GM23248 (cell line): ENCODE measurements at places on chromosomes 6 and 20. TPM values are rescaled to one million over a fixed set of nuclear protein-coding genes. Genes with fewer than 3 reads are reported as not detected.

DNA sequence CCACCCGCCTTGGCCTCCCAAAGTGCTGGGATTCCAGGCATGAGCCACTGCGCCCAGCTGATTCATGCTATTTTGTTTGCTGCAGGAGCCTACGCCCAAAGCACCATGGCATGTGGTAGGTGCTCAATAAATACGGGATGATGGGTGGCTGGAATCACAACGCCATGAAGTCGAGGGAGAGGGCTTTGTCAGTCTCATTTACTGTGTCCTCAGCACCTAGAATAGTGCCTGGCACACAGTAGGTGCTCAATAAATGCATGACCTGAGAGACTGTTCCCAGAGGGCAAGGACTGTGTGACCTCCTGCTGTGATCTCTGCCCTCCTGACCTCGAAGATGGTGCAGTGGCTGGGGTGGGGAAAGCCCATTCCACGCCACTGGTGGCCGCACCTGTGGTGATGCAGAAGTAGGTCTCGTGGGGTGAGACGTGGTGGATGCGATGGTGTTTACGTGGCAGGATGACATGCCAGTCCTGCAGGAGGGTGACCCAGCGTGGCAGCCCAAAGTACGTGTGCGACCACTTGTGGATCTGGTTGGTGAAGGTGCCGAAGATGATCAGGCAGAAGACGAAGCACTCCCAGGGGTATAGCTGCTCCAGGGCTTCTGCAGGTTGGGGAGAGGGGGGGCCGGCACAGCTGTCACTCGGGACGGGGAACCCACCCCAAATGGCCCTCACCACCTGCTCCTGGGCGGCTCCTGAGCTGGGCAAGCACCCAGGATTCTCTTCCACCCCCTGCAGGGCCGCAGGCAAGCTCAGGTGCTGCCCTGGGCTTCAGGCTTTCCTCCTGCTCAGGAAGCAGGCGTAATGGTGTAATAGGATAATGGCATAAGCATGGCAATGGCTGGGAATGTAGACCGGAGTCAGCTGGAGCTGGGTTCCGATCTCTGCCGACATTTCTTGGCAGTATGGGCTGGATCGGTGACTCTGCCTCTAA, 14.9 kb upstream of the UBE2V1 start:
- DNase-seq = no peak

DNA sequence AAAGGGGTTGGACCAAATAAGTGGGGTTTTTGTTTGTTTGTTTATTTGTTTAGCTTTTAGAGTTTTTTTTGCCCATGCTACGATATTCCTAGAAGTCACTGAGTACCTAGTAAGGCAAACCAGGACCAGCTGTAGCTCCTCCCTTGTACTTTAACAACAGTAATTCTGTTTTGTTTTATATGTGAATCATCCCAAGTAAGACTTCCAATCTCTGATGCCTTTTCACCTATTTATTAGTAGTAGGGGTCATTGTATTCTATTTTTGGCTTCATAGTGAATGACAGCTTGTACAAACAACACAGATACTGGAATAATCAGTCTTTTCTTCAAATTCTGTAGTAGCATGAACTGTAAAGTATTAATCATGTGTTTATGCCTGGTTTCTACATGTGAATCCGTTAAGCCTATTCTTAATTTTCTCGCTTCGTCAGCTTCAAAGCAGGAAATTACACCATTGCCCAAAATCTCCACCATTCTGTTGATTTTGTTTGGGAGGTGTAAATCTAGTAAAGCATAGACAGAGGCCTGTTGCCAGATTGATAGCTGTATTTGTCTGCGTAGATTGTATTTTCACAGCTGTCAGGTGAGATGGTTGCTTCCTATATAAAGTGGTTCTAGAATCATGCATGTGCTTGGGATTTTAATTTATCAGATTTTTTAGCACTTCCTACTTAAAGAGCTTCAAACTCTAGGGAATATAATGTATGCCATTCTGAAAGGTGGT, 151.5 kb upstream of the FLRT3 start:
- no peak for DNase-seq

DNA sequence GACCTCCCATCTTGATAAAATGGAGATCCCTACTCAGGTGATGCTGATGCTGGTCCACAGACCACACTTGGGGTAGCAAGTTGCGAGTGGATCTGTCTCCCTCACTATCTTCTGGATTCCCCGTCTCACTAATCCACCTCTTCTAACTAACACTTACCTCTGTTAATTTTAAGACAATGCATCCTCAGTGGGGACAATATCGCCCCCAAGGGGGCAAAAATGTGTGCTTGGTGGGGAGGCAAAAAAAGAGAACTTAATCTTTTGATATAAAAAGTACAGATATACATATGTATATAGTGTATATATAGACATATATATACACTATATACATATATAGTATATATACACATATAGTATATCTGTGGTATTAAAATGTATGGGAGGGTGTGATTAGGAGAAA, 4.3 kb downstream of the LRFN2 start:
- DNase-seq = no peak

The C6orf58 gene
- polyA plus RNA-seq = not detected in 2 replicates

The KCNQ5 gene
- 4.9 and 5.7 TPM in 2 replicates for polyA plus RNA-seq
